ENCODE measurements at places on chromosomes 1 and 21.

GRCh38 chr1:220884981-220885918 is 6.0 kb downstream of the HLX start:
- no peak for DNase-seq

GRCh38 chr1:50604580-50604979 is 181.3 kb upstream of the DMRTA2 start:
- no peak for DNase-seq

- DNase-seq = no peak
Measured at GRCh38 chr21:18711662-18712061, 308.1 kb upstream of the TMPRSS15 start.

GRCh38 chr1:224180783-224181452 is 2.1 kb upstream of the DEGS1 start:
- DNase-seq = no peak

- peak; percentile 59 for DNase-seq
Measured at GRCh38 chr1:199756066-199756465, 271.4 kb upstream of the NR5A2 start.

DNA sequence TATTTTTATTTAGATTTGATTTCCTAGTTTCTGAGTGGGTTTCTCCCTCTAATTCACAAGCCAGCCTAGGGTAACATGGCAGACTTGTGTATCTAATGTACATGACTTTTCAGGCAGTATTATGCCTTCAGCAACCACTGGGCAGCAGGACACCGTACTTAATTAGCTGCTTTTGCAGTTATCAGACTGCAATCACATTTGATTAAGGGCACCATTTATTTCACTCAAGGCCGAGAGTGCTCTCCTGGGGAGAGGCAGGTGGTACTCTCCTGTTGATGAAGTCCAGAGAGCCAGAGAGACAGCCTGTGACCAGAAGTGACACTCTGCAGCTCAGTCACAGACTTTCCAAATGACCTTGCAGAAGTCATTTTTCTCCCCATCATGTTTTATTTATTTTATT is 18.7 kb downstream of the CYYR1 start:
- no peak for DNase-seq

- no peak for DNase-seq
Measured at GRCh38 chr1:162089748-162090147, 20.3 kb downstream of the NOS1AP start.

DNA sequence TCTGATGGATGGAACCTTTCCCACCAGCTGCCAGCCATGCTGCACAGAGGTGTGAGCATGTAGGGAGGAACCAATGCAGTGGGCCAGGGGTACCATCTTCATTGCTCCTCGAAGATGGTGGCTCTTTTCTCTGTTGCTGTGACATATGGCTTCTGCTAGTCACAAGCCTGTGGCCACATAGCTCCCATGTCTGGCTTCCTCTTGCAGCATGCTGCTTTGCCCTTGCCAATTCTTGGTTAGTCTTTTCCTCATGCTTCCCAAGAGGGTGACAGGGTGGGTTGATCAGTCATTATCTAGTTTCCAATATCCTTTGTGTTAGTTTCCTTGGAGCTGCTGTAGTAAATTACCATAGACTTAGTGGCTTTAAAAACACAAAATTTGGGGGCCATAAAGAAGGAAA is 123.4 kb downstream of the ETS2 start:
- DNase-seq = peak; percentile 75

GRCh38 chr1:193569096-193569982 is 382.9 kb upstream of the B3GALT2 start:
- DNase-seq = peak; percentile 22

DNA sequence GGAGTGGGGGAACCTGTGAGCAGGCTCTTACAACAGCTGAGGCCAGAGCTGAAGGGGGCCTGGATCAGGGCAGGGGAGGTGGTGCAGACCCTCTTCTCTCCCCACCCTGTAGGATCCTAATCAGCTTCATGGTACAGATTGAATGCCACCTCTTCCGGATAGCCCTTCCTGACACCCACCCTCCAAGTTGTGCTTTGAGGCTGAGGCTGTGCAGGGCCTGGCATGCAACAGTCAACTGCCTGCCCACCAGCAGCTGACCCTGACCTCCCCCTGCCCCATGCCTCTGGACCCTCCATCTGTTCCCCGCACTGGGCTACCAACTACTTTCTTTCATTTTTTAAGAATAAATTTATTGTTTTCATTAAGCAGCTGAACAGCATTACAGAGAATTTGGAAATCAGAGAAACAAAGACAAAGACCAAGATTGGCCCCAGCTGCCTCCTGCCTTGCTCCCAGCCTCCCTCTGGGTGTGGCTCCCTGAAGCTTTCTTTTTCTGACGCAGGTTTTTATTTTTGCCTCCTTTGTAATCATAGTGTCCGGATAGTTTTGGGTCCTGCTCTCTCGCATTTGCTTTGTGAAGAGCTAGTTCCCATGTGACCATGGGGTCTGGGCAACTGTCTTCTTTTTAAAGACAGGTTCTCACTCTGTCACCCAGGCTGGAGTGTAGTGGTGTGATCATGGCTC is 12.8 kb downstream of the ZNF362 start:
- no peak for DNase-seq

GRCh38 chr1:78549891-78550290 is 59.1 kb downstream of the PTGFR start:
- DNase-seq = no peak

DNA sequence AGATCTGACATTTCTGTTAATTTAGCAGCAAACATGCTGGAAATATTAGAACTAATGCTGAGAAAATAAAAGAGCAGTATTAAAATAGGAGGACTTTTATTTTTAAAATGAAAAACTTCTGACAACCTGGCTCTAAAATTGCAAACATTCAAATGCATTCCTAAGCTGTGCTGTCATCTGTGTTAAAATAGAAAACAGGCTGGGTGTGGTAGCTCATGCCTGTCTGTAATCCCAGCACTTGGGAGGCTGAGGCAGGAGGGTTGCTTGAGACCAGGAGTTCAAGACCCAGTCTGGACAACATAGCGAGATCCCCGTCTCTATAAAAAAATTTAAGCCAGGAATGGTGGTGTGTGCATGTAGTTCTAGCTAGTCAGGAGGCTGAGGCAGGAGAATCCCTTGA is 44.6 kb downstream of the MIGA1 start:
- DNase-seq = no peak

GRCh38 chr1:164863056-164863455 is 304.1 kb downstream of the PBX1 start:
- no peak for DNase-seq

- DNase-seq = no peak
Measured at GRCh38 chr1:76830373-76830772, 36.9 kb upstream of the ST6GALNAC5 start.

- no peak for DNase-seq
Measured at GRCh38 chr1:243970077-243970476, 81.0 kb upstream of the ZBTB18 start.

- DNase-seq = peak; percentile 96
Measured at GRCh38 chr1:160665330-160666078, 18.7 kb upstream of the SLAMF1 start.

DNA sequence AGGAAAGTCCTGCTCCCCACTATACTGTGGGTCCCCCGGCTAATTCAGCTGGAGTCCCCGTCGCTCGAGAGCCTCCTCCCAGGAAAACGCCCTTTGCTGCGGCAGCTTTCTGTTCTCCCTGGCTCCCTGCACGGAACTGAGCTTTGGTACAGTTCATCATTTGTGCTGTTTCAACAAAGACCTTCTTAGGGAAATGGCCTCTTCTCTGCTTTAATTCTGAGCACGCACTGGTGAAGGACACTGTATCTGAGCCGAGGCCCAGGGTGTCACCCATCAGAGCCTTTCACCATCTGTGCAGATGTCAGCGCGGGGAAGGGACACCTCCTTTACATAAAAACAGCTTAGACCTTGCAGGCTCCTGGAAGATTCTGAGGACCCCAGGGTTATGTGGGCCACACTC is 13.5 kb upstream of the PEX10 start:
- DNase-seq = no peak

GRCh38 chr21:29504751-29505321 is 206.1 kb downstream of the BACH1 start:
- DNase-seq = no peak

GRCh38 chr21:37408464-37409193 is 42.1 kb downstream of the DYRK1A start:
- no peak for DNase-seq

DNA sequence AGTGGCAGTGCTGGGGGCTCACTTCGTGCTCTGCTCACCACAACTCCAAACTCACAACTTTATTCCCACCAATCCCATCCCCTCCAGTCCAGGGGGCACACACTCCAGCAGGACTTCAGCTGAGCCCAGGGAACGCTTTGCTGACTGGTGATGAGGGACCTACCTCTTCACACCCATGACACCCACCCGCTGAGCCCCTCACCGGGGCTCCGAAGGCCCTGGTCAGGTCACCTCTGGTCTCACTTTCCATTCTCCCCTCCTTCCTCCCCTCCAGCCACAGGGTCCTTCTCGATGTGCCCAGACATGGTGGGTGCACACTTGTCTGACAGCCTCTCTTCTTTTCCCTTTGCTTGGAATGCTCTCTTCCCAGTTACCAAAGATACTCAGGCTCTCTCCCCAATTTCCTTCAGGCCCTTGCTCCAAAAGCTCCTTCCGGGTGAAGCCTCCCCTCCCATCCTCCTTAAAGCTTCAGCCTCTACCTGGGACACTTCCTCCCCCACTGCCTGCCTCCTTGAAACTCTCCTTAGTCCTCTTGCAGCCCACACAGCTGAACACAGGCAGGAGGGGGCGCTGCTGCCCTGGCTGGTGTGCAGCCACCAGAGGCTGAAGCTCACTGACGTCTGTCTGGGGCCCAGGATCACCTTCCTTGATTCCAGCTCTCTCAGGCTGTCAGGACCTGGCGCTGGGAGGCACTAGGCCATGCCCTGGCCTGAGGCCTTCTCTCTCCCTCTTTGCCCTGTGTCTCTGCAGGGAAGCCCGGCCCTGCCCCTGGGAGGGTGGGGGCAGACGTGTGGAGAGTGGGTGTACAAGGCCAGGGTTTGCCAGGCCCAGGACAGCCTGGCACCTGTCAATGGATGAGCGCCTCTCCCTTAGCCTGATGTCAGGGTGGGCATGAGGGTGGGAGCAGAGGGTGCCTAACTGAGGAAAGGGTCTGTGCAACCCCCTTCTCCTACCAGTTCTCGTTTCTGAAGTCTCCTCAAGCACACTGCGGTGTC is 1.6 kb downstream of the KCNE1 start:
- peak; percentile 74 for DNase-seq

GRCh38 chr1:160621633-160622413 is 25.0 kb downstream of the SLAMF1 start:
- DNase-seq = peak; percentile 58

DNA sequence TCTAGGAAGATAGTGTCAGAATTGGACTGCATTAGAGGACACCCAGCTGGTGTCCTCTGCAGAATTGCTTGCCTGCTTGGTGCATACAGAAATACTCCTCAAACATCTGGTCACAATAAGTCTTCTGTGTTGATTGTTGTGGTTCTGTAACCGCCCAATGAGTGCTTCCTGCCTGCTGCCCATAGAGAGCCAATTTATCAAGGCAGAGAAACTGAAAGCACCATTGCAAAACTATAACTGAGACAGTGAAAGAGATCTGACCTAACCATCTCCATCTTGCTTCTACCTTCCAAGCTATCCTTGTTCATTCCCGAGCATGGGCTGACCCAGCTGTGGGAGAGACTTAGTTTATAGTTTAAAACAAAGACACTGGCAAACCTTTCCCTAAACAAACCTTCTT is 462.4 kb upstream of the RGS18 start:
- no peak for DNase-seq

- DNase-seq = no peak
Measured at GRCh38 chr1:3338725-3339070, 115.8 kb upstream of the ARHGEF16 start.

DNA sequence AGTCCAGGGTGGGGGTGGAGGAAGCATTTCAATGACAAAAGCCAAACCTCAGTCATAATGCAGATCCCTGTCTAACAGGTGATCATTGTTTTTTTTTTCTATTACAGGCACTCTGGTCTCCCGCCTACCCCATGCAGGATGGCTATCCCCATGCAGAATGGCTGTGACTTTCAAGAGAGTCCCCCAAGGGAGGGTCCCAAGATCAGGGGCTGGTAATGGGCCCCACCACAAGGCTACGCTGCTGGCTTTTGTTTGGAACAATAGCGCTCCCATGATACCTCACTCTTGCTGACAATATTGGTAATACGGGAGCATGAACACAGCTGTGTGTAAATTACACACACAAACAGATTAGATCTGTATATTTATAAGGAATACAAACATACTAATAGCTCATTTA is 119.4 kb downstream of the SLC45A1 start:
- no peak for DNase-seq

DNA sequence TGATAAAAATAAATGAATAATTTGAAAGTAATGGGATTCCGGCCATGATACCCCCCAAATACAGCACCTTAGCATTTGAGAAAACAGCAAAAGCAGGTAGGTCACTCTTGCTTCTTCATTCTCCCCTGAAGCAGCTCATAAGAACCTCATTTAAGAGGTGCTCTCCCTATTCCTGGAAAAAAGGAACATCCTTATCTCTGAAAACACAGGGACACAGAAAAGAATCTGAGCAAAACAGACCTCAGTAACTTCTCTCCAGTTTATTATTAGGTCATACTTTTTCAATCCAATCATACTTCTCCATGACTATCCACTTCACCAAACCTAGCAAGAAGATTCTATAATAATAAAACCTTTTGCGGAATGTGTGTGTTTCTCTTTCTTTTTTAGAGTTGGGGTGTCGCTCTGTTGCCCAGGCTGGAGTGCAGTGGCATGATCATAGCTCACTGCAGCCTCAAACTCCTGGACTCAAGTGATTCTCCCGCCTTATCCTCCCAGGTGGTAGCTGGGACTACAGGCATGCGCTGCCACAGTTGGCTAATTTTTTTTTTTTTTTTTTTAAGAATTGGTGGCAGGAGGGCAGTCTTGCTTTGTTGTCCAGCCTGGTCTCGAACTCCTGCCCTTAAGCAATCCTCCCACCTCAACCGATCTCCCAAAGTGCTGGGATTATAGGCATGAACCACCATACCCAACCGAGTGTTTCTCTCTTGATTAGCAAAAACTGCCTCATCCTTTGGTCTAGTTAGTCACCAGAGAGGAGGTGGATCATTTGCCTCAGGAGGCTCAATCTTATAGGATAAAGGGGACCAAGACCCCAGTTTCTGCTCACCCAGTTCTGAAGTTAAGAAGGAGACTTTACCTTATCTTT is 10.6 kb upstream of the TRIM33 start:
- no peak for DNase-seq

GRCh38 chr1:22229379-22229778 is 86.5 kb upstream of the WNT4 start:
- DNase-seq = peak; percentile 10

GRCh38 chr1:192224846-192225245 is 66.6 kb downstream of the RGS18 start:
- DNase-seq = no peak

DNA sequence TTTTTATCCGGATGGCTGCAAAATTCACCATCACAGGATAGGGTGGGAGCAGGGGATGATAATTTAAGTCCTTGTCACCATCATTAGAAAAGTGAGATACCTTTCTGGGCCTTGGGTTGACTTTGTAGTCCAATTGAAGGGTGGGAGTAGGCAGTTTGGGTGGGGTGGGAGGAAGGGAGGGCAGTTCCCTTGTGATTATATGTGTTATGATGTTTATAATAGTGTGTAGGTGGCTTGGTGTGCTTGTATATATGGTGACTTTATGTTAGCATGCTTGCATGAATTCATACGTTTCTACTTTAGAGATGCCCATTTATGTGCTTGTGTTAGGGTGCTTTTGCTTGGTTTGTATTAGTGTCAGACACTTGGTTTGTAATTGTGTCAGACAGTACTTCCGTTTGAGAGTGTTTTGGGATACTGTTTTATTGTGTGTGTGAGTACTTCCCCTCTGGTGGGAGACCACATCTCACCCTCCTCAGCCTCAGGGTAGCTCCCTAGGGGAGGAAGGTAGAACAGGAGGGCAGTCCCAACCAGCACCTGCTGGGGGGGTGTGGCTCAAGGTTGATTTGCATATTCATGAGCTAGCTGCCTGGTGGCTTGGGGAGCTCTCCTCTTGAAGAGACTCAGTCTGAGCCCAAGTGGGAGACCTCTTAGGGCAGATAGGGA is 6.3 kb upstream of the POU3F1 start:
- no peak for DNase-seq
